ENCODE measurements at places on chromosomes 16 and 17.

DNA sequence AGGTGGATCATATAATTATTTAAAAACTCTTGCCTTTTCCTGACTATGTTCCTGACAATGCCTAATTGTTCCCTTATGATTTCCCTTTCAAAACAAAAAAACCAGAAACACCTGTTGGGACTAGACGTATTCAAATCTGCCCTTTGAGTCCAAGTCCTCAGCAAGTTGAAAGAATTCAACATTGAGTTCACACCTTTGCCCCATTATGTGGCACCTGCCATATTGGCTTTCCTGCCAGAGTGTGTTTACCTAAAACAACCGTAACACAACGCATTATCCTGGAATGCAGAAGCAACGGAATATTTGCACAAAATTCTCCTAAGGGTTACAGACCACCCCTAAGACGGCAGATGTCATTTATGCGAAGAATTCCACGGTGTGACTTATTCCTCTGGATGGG is 105.9 kb downstream of the ZFHX3 start:
- DNase-seq, result no peak

GRCh38 chr17:8900207-8900606 is 32.7 kb upstream of the PIK3R6 start:
- no peak for DNase-seq

DNA sequence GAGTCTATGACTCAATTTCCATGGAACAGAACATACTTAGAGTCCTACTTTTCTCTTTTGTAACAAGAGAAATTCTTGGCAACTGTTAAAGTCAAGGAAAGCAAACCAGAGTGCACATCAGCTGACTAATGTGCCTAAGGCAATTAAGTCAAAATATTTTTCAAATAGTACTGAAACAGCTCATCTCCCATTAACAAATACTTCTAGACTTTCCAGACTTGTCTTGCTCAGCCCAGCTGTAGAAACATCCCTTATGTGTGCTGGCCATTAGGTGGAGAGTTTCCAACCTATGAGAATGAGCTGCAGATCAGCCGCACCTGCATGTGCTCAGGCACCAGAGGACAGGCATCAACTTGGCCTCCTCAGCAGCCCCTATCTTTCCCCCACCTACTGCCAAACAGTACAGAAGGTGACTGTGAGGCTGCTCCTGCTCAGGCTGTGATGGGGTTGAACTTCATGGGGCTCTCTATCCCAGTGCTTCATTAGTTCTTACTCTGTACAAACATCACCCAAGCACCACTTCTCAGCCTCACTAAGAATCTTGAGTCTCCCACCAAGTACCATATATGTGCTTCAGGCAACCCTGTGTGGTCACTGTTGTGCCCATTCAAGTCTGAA is 32.2 kb downstream of the TEX2 start:
- DNase-seq, result peak; percentile 21

GRCh38 chr17:37506678-37507077 is 17.0 kb downstream of the DUSP14 start:
- peak; percentile 86 for DNase-seq

DNA sequence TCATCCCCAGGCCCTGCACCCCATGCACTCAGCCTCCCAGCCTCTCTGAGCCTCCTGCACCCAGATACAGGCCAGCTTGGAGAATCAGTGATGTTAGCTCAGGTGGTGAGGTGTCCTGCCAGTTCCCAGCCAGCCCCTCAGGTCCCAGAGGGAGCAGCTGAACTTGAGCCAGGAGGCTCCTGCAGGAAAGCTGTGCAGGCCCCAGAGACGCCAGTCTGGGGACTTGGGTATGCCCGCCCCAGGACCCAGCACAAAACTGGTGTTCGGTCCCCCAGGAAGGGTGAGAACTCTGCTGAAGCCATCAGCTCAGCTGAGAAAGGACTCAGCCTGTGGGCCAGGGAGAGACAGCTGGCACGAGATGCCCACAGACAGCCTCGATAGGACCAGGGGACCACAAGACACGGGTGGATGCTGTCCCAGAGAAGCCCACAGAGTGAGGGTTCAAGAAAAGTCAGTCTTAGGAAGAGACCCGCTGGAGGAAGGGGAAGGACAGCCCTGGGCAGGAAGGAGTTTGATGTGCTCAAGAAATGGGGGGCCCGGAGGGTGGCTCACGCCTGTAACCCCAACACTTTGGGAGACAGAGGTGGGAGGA is 11.0 kb downstream of the ENDOV start:
- no peak for DNase-seq

GRCh38 chr17:9364837-9365430 is 210.7 kb downstream of the STX8 start:
- DNase-seq, result no peak

- DNase-seq, result no peak
Observed at GRCh38 chr16:84478172-84478947, 26.1 kb downstream of the MEAK7 start.

DNA sequence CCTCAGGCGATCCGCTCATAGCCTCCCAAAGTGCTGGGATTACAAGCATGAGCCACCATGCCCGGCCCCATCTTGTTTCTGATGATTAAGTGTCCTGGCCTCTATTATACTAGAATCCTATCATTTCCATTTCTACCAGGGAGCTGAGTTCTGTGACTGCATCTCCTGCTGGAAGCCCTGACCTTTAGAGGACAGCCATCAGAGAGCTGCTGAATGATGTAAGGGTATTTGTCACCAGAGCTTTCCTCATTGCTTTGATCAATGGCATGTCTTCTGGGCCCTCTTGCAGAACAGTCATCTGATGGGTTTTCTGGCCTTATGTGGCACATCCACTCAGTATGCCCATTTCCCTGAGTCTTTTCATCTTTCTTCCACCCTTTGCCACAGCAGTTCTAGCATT is 39.9 kb downstream of the PSMD12 start:
- no peak for DNase-seq

- no peak for DNase-seq
Observed at GRCh38 chr16:67987460-67988160, 7.3 kb upstream of the DPEP3 start.
